Caudate nucleus (tissue), 63 donors: ENCODE measurements at places on chromosomes 11 and 22.

DNA sequence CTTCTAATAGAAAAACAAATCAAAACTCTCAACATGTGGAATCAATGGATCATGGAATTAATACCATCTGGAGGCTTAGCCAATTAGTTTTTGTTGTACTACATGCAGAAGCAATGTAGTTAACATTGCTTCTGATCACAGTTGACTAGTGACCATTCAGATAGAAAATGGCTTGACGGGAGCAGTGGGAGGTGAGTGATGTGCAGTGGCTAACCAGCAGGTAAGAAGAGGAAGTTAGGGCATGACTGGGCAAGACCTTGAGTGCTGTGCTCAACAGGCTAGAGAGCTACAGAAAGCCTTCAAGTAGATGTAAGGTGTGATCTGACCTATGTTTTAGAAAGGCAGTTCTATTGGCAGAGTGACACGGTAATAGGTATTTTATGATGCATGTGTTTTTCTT, 60.7 kb upstream of the ALKBH3 start:
- DNase-seq = no peak

DNA sequence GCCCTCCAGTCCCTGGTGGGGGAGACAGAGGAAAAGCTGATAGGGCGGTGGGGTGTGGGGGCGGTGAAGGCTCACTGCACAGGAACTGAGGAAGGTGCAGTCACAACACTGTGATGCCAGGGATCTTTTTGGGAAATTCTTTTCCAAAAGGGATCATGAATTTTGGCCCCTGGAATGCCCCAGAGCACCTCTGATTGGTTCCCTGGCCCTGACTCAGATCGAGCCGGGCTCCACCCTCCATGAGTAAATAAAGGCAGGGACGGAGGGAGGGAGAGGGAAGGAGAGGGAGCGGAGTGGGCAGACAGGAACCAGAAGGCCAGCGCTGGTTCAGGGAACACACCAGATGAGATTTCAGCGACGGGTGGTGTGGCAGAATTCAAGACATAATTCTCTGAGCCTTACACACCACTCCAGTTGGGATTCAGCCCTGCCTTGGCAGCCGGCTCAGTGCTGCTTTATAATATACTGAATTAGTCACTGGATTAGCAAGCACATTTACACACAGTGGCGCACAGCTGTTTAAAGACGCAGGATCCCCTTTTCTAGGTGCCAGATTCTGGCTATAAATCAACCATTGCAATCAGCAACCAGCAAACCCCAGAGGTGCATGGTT, 80.3 kb downstream of the ETS1 start:
- DNase-seq = no peak

DNA sequence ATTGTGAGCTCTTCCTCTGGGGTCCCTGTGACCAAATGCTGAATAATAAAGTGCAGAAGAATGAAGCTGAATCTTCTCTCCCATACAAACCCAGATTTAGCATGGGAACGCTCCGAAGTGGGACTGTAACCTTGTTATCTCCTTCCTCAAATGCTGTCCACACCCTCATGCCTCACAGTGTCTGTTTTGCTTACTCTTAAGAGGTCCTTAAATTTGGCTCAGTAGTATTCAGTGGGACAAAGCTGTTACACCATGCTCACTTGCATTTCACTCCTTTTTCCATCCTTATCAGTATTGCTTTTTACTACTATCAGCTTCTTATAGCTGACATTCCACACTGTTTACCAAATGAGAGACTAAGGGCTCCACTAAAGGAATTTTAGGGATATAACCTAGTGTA, 13.8 kb upstream of the AMOTL1 start:
- DNase-seq = no peak

DNA sequence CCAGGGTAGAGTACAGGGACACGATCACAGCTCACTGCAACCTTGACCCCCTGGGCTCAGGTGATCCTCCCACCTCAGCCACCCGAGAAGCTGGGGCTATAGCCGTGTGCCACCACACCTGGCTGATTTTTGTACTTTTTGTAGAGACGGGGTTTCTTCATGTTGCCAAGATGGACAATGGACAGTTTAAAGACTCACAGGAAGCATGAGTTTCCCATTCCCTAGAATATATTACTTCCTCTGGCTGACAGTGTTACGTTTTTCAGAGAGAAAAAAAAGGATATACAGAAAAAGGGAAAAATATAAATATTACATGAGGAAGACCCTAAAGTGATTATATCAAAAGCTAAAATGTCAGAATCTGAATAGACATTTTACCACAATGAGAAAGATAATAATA, 72.3 kb downstream of the RSF1 start:
- no peak for DNase-seq

DNA sequence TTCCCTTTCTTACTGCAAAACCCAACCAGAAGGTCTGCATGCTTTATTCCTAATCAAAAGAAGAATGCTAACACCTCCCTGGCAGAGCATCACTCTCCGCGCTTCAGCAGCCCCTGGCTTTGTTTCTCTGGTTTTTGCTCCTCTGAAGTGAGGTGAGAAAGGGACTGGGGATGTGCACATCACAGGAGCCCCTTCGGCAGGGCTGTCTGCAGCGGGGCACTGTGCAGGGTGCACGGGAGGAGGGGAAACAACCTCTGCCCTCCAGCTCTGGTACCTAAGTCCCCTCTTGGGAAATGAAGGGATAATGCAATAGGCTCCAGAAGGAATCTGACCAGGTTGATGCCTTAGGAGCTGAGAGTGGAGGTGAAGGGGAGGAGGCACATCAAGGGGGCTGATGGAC, 312.7 kb downstream of the NTM start:
- no peak for DNase-seq

DNA sequence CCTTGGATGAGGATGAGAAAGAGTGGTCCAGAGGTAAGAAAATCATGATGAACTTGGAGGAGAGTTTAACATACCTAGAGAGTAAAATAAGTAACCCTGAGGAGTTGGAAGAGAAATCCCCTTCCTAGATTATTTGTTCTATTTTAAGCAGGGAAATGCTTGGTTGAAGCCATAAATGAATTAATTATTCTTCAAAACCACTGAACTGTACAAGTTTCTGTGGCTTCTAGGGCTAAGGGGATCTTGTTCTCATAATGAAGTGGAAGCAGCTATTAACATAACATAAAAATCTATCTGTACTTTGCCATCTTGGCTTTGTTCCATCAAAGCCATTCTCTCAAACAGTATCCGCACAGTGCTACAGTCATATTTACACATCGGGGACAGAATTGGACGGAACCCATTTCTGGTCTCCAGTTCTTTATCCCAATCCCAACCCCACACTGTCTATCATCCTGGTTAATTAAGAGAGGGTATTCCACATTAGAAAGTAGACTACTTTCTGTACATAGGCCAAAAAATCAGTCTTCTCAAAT, 14.5 kb upstream of the ARHGAP42 start:
- DNase-seq = no peak

- DNase-seq = no peak
Observed at GRCh38 chr11:47393163-47394049, 15.0 kb upstream of the SLC39A13 start.

GRCh38 chr11:25180187-25180586, 683.3 kb downstream of the LUZP2 start:
- no peak for DNase-seq

DNA sequence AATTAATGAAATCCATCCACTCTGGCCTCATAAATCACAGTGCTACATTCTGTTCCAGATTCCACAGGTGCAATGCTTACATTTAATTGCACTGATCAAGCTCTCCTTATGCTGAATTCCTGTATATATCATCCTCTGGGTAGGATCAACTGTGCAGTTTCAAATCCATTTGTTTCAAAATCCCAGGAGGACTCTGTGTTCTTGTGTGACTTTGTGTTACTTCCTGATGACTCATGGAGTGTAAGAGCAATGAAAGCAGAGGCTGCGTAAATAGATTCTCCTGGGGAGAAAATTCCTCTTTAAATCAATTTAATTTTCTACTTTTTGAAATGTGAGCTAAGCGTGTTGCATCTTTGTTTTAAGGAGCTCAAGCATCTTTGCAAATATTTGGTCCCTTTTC, 752.7 kb downstream of the METTL15 start:
- DNase-seq = no peak

- DNase-seq = no peak
Observed at GRCh38 chr11:134541951-134542350, 129.9 kb upstream of the B3GAT1 start.

DNA sequence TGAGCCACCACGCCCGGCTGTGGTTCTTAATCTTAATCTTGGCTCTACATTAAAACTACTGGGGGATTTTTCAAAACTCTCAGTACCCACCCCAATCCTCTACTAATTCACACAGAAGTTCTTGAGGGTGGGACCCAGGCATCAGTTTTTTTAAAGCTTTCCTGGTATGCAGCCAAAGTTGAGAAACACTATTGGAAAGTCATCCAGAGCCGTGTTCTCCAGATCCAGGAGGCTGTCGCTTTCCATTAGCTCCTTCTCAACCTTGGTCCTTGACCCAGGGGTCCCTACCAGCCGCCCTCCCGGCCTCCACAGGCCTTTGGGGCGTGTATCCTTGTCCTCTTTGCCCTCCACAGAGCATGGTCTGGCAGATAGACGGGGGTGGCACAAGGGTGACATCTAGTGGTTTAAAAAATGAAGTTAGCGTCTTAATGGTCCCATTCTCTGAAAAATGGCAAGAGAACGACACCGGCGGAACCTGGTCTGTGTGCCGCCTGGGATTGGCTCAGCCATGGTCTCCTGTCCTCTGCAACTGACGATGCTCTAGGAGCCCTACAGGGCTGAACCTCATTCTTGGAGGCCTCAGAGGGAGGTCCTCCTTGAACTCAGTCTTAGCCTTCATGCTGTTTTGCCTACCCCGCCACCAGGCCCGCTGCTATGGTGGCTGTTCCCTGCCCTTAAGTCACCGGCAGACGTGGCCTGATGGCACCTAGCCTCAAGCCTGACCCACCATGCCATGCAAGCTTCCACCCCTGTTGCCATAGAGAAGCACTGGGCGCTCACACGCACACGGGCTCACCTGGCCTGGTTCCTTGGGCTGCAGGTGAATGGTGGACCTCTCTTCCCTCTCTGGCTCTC, 152.0 kb upstream of the SYN3 start:
- no peak for DNase-seq

GRCh38 chr11:46903846-46904245, 14.5 kb downstream of the LRP4 start:
- DNase-seq = peak; percentile 95

DNA sequence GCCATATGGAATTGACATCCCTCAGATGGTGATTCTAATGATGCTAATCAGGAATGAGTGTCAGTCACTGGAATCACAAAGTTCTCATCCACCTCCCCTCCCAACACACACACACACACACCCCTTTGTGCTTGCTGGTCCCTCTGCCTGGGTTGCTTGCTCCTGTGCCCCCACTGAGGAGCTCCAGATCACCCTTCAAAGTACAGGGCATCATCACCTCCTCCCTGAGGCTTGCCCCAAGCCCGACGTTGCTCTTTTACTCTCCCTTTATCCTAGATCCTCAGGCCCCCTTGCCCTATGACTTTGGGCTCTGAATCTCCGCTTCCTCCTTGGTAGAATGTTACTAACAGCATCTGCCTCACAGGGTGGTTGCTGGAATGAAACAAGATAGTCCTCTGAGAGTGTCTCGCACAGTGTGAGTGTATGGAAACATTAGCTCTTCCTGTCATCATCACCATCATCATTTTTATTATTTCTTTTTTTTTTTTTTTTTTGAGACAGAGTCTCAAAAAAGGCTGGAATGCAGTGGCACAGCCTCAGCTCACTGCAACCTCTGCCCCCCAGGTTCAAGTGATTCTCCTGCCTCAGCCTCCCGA, 3.4 kb downstream of the TOM1 start:
- no peak for DNase-seq

- no peak for DNase-seq
Observed at GRCh38 chr11:64791781-64792291, 11.2 kb downstream of the MAP4K2 start.

DNA sequence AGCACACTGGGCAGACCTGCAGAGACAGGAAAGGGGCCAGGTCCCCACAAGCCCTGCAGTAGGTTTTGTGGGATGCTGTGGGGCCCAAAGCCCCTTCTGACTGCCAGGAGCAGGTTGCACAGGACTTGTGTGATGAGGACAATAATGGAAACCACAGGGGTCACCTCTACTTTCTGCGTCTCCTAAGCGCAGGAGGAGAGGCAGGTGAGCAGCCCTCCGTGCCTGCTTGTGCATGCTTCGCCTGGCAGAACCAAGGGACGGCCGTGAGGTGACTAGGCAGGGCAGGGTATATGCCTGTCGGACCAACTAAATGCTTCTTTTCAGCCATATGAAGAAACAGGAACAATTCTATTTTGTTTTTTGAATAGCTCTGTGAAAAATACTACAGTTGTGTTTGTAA, 77.9 kb upstream of the PITPNB start:
- no peak for DNase-seq

DNA sequence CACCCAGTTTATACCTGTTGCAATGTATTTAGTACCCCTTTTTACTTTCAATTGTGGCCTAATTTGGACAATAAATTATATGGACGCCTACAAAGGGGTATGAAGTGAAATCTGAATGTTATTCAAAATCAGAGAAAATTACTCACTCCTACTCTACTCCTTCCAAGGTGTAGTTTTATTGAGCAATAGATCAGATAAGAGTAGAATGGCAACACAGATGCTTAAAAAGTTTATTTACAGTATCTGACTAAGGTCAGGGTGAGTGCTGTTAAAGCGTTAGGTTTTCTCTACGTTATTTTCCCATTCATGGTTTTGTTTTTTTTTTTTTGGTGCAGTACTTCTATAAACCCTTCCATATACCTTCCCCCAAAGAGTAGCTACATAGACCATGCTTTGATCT, 805.6 kb downstream of the KCNA4 start:
- DNase-seq = no peak

DNA sequence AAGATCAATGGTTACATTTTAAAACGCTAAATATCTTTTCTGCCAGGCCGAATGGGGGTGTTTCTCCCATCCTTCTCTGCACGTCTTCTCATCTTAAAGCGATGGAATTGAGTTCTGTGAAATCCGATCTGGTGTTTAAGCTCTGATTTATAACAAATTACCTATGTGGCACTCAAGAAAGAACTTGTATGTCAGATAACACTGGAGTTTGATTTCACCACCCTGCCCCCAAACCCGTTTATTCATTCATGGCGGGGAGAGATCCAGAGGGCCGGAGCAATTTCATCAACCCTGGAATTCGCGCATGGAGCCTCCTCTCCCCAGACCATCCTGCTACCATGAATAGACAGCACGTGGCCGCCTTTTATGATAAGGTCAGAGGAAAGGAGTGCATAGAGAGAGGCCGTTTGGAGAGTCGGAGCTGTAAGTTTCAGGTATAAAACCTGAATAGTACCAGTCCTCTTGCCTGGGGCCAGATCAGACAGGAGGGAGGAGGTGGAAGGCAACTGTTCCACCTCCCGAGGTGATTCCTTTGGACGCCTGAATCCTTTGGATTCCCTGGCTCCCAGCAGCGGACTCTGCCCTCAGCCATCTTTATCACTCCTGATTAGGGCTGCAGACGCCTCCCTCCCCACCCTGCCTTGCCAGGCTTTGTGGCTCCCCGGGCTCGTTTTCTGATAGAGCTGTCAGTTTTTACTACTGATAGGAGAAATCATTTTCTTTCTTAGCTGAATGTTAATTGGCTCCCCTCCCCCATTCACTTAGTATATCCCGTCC, 27.3 kb upstream of the NFAM1 start:
- no peak for DNase-seq

GRCh38 chr22:22210889-22211833, 33.4 kb upstream of the VPREB1 start:
- DNase-seq = no peak

GRCh38 chr22:49178246-49179005, 649.2 kb downstream of the BRD1 start:
- DNase-seq = no peak
